DMS53 (cell line): ENCODE measurements at places on chromosomes 4 and X.

DNA sequence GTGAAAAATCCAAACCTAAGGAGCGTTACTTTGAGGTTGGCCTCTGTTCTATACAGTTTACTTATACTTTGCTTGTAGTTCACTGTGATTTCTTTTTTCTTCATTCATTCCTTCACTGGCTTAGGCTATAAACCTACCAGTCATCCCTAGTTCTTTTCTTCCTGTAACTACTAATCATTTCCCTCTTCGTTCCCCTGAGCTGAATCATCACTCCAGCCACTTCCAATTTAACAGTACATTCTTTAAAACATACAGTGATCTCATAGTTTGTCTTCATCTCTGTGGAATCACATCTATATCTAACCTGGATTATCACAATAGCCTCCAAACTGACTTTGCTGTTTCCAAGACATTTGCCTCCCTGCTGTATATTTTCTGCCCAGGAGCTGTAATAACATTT lies 25.2 kb upstream of the NPFFR2 start:
- DNase-seq = no peak

DNA sequence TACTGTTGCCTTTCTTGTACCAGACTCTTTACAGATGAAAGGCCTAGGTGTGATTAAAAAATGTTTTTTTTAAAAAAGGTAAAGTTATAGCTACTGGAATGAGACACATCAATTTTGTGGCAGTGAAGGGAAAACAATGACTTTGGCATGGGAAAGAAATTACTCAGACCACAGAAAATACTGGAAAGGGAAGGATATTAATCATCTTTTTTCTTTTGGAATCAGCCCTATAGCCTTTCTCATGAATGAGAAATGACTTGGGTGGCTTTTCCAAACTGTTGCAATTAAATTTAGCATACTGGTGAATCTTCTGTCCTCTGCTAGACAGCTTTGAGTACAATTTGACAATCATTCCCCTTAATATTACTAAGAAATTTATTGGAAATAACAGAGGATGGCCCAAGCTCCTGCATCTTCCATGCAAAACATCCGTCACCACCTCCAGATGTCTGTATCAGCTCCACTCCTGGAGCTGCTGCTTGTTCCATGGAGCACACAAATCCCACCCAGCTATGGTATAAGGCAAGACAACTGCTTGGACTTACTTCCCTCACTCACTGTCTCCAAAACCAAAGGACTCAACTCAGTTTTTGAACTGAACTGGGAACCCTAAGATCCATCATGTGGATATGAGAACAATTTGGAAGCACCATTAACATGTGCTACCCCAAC lies 97.6 kb upstream of the ARSJ start:
- DNase-seq = no peak

GRCh38 chrX:148422526-148422925 lies 77.9 kb upstream of the AFF2 start:
- no peak for DNase-seq

DNA sequence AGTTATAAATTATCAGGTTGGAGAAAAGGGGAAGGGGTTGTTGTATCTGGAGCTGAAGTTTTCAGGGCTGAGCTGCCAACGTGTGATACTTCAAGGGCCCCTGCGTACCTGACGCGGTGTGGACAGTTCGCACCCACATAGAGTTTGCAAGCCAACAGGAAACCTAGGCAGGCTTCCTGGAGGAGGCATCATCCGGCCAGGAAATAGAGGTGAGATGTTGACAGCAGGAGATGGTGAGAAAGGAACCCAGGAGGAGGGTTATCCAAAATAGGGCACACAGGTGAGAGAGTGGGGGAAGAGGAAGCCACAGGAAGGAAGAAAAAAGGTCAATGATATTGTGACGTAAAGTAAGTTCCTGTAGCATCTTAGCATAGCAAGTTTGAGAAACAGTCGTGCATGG lies 127.2 kb downstream of the DHRSX start:
- DNase-seq = no peak
